ENCODE measurements at places on chromosomes 1 and 21. TPM values are rescaled to one million over a fixed set of nuclear protein-coding genes. Genes with fewer than 3 reads are reported as not detected.

- peaks cover 10% of the 10 kb centered on the region for H3K36me3 ChIP-seq
- H3K27ac ChIP-seq = no peak overlapping the region
- H3K4me3 ChIP-seq = no peak overlapping the region
- DNase-seq = no peak
These were observed 32.9 kb downstream of the NIBAN1 start for GRCh38 chr1:184941410-184941733.

GRCh38 chr1:50158421-50158820 is 49.7 kb downstream of the ELAVL4 start:
- no peaks in the 10 kb centered on the region for H3K4me1 ChIP-seq
- H3K27me3 ChIP-seq = peaks cover 2% of the 10 kb centered on the region

GRCh38 chr1:106600626-106601025 is 455.8 kb upstream of the PRMT6 start:
- H3K27me3 ChIP-seq = no peaks in the 10 kb centered on the region
- DNase-seq = no peak
- no peak overlapping the region for H3K27ac ChIP-seq
- H3K4me1 ChIP-seq = no peaks in the 10 kb centered on the region
- H3K36me3 ChIP-seq = no peaks in the 10 kb centered on the region

Gene PPP1R15B
- 41.0 TPM for total RNA-seq

Gene TMEM222
- 34.6 TPM for total RNA-seq

Gene SLC35F3
- total RNA-seq = not detected
